ENCODE measurements at places on chromosomes 4 and X. TPM values are rescaled to one million over a fixed set of nuclear protein-coding genes. Genes with fewer than 3 reads are reported as not detected.
A peak's percentile ranks its signal among the peaks of the same experiment; 100 is the strongest.

GRCh38 chrX:131944936-131945902 is 77.9 kb upstream of the STK26 start:
- DNase-seq: no peak

GRCh38 chr4:3021627-3022026 is 52.7 kb downstream of the HTT-AS start:
- no peak for DNase-seq

- DNase-seq: peak; percentile 31
Observed at GRCh38 chr4:180618396-180618795, 1624.8 kb upstream of the TENM3 start.

DNA sequence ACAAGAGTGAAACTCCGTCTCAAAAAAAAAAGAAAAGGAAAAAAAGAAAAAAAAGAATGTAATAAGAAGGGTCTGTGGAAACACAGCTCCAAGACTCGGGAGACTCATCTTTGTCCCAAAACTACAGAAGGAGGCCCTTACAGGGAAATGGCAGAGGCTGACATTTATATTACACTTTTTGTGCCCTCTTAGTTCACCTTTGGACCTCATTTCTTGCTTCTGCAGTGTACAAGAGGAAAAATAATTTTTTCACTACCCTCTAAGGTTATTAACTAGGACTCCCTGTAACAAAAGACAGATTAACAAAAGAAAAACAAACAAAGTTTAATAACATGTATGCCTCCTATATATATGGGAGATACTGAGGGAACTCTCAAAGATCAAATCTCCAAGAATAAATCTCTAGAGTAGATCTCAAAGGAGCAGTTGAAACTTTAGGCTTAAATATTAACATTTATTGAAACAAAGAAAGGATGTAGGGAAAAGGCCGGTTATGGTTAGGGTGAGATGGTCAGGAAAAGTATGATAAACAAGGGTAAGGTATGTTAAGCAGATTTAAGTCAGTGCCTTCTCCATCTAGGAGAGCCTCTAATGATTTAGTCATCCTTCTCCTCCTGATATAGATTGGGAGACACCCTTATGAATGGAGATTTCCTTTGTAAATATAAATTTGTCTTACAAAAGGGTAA is 121.3 kb upstream of the JADE1 start:
- DNase-seq: no peak

DNA sequence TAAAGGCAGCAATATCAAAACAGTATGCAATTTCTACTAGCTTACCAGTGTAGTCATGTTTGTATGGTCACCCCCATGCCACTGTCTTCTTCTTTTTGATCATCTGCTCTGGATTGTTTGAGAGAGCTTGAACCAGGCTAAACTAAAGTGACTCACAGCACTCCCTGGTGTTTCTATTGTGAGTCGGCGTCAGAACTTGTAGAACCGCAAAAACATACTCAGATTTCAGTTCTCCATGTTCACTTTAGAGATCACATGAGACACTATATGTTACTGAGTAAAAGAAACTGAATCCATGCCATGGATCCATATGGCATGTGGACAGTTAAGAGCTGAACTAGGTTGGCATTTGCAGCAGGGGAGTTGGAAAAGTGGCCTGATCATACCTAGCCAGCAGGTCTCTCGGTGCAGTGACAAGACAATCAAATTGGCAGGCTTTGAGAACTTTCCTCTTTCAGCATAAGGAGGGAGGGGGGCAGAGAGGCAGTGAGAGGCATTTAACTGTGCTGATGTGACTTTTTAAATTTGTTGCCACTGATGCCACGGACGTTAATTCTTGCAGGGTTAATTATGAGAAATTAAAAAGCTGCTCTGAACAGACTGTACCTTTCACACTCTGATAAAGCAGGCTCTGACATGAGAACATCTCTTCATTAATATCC is 88.4 kb downstream of the AFF2 start:
- peak; percentile 38 for DNase-seq

CXCL3 gene
- 29.9 TPM for total RNA-seq

CDKL2 gene
- 1.8 TPM for total RNA-seq

Measured in mammary epithelial cell (primary cell).